ENCODE measurements at places on chromosomes 13 and 19.

- DNase-seq, result peak; percentile 91
These were observed 92.6 kb downstream of the SIPA1L3 start for GRCh38 chr19:37999309-38000213.

GRCh38 chr19:16026756-16027155, 49.5 kb upstream of the TPM4 start:
- DNase-seq, result no peak

DNA sequence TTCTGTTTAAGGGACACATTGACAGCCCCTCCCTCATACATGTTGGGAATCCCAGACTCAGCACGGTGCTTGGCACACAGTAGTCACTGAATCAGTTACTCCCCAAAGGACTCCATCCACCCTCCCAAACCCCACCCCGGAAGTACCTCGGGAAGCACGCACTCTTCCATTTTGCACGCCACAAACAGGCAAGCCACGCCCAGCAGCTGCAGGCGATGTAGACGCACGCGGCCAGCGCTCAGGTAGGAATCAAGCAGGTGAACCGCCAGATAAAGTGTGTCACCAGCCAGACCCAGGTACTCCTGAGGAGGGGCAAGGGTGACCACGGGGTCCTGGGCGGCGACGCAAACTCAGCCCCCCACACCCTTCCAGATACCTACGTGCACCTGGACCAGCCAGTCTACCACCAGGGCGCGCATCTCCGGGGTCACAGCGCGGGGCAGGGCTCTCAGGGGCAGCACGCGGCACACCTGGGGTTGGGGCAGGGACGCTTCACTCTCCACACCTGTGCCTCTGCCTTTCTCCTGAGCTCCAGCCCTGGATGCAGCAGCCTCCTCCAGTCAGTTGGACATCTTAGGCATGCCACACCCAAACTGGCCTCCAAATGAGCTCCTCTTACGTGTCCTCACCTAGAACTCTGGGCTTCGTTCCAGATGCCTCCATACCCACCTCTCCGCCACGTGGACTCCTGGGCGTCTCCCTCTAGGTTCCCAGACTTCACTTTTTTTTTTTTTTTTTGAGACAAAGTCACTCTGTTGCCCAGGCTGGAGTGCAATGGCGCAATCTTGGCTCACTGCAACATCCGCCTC, 1.9 kb downstream of the CCNP start:
- no peak for DNase-seq

DNA sequence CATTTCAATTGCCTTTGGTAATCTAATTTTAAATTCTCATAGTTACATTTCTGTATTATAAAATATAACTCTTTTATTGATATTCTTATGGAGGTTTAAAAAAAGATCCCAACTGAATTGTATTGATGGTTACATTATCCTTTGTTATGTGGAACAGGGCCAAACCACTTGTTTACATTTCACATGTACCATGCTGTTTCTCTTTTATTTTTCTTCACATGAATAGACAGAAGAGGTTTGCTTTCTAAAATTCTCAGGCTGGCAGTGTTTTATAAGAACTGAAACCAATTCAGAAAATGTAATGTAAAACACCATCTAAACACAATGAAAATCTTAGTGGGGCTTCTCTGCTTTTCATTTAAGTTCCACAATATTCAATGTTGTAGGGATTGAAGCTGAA, 122.5 kb downstream of the GPC5 start:
- DNase-seq, result no peak

DNA sequence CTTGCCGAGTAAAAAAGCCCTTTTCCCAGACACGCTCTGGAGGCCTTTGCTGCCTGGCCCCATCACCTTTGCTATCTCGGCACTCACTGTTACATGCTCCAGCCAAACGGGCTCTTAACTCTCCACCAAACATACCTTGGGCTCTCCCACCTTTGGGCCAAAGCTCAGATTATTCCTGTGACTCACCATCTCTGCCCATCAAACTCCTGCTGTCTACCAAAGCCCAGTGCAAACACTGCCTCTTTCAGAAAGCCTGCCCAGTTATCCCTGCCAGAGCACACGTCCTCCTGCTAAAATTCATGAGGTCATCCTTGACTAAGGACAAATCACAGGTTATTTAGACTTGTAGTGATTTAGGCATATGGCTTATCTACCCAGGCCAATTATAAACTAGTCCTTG, 48.1 kb upstream of the SERPINE3 start:
- DNase-seq, result no peak

GRCh38 chr13:23963184-23963931, 66.1 kb upstream of the C1QTNF9B start:
- no peak for DNase-seq

DNA sequence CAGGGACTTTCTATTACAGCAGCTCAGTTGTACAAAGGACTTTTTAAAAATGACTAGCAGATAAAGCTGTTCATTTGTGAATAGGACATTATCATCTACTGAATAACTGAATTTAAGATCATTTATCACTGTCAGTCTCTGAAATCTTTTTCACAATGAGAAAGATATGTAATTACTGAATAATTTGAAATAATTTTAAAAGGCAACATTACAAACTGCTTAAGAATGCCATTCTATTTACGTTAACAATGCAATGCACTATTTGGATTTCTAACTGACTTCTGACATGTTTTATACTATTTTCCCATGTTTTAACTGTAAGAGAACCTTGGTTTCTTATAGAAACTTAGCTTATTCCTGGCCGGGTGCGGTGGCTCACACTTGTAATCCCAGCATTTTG, 2033.0 kb upstream of the PCDH20 start:
- no peak for DNase-seq

DNA sequence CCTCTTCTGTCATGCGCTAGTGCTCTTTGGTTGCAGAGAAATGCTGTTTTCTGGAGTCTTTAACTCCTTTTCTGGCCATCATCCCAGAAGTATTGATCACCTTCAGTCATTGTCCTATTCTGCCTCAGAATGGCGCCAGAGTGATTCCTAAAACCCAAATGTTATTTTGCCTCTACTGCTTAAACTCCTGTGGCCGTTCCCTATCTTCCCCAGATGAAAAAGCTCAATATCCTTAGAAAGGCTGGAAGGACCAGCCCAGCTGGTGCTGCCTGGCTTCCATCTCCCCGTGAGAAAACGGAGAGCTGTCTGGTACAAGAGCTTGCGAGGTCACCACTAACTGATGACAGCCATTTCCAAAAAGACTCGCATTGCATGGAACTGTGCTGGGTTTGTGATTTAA, 179.1 kb downstream of the RBM26 start:
- DNase-seq, result no peak

DNA sequence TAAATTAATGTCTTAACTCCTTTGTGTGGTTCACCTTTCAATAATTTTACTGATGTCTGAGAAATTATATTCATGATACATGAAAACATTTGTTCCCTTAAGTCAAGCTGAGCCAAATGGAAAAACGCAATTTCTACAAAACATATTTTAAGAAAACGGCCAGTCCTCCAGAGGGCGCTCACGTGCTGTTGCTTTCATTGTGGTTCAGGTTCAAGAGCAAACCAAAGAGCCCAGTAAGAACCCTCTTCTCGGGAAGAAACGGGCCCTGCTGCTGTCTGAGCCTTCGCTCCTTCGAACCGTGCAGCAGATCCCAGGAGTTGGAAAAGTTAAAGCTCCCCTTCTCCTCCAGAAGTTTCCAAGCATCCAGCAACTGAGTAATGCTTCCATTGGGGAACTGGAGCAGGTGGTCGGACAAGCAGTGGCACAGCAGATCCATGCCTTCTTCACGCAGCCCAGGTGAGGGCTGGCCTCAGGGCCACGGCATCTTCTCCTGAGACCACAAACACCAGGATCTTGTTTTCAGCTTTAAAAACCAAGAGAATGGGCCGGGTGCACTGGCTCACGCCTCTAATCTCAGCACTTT, 4.3 kb downstream of the FAAP24 start:
- peak; percentile 74 for DNase-seq

DNA sequence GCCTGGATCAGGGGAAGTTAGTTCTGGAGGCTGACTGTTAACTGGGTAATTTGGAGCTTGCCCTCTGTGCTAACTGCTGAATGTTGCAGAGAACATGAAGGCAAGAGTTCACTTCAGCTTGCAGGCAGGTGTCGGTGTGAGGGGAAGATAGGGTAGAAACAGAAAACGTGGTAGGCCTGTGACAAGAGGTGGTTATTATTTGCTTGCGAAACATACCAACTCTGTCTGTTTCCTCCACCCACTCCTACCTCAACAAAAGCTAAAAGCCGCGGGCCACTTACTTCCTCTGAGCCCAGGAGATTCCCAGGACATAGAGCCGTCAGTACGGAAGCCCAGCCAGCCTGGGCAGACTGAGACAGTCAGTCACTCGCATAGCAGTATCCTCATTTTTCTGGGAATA, 119.2 kb upstream of the ABCC4 start:
- DNase-seq, result no peak

DNA sequence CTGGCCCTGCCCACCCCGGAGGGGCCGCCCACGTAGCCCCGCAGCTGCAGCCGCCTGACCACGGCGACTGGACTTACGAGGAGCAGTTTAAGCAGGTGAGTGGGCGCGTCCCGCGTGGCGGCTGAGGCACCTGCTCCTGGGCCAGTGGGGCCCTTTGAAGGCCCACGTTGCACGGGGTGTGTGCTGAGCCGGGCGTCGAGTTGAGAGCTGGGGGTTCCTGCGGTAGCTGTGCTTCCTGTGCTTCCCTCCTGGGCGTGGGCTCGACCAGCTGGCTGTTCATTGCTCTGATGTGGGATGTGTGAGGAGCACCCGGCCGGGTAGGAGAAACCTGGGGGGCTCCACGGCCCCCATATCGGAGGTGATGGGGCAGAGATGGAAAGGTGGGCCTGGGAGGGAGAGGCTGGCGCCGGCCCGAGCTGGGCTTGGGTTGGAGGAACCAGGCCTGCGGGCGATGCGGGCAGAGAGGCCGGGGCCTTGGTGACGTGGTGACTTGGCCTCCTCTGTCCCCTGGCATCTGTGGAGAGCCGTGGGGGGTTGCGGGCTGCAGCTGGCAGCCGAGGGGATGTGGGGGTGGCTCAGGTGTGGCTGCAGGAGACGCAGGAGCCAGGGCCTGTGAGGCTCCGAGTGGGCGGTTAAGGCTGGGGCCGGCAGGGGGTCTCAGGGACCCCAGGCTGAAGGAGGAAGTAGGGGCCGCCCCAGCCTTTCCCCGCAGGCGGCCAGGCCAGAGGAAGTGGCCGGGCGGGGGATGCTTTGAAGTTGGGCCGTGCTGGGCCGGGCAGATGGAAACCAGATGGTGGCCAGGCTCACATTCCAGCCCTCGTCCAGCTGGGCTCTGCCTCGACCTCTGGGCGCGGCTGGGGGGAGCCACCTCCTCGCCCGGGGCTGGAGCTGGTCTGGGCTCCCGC, 7.1 kb downstream of the ARID3A start:
- DNase-seq, result peak; percentile 96

- DNase-seq, result no peak
These were observed 325.8 kb downstream of the LMO7 start for GRCh38 chr13:75961911-75962310.

DNA sequence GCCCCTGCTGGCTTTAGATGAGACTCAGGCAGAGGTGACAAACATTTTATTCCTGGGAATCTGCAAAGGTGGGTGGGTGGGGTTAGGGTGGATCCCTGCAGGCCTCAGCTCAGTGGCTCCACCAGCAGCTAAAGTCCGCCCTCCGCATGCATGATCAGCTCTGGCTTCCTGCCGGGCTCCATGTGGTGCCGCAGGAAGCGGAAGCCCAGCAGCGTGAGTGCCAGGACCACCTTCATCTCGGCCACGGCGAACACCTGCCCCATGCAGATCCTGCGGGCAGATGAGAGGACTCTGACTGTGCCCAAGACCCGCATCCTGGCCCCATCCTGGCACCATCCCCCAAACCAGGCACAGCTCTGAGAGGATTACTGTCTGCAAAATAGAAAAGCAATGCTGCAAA, 26.3 kb downstream of the CYP4F2 start:
- DNase-seq, result no peak

- no peak for DNase-seq
These were observed 2.2 kb downstream of the CD37 start for GRCh38 chr19:49337267-49338022.

- no peak for DNase-seq
These were observed 379.4 kb upstream of the DACH1 start for GRCh38 chr13:72246396-72246795.

DNA sequence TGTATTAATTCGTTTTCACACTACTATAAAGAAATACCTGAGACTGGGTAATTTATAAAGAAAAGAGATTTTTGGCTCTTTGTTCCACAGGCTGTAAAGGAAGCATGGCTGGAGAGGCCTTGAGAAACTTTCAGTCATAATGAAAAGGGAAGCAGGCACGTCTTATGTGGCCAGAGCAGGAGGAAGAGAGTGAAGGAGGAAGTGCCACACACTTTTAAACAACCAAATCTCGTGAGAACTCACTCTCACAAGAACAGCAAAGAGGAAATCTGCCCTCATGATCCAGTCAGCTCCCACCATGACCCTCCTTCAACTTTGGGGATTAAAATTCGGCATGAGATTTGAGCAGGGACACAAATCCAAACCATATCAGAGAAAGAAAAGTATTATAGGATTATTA, 1255.9 kb upstream of the MIR17HG start:
- no peak for DNase-seq

DNA sequence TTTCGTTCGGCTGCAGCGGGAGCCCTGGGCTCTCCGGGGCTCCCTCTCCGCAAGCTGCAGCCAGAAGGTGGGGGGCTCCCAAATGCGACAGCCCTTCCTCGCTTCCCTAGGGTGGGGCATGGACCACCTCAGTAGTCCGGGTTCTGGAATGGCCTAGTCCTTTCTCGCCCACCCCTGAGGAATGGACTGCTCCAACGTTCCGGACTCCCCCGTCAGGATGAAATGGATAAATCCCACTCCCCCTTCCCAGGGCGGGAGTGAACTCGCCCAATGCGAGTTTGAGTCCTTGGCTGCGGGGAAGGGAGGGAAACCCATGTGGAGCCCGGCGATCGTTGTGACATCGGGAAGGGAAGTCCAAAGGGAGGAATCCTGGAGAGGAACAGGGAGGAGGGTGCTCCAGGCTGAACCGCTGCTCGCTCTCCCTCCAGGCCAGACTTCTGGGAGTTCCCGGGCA, 5.5 kb downstream of the HRC start:
- peak; percentile 83 for DNase-seq

- DNase-seq, result no peak
These were observed 32.2 kb upstream of the DOCK9 start for GRCh38 chr13:99009987-99010551.

- DNase-seq, result peak; percentile 95
These were observed 543 bp upstream of the NUP62 start for GRCh38 chr19:49929611-49930482.

DNA sequence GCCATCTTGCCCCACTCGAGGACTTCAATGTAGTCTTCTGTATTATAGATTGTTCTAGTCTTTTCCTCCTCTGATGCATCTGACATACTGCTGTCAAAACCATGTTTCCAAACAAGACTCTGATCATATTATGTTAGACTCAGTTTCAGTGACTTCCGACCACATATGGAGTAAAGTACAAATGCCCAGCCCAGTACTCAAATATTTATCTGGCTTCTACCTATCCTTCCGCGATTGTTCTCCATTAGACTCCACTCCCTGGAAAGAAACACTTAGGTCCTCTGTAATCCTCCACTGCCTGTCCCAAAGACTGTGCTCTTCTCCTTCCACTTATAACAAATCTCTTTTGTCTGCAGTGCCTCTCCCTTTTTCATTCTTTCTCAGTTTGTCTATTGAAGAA, 439.5 kb downstream of the EFNB2 start:
- no peak for DNase-seq

GRCh38 chr13:106233134-106233735, 302.2 kb downstream of the EFNB2 start:
- no peak for DNase-seq
